ENCODE measurements at places on chromosomes 2 and 18.

DNA sequence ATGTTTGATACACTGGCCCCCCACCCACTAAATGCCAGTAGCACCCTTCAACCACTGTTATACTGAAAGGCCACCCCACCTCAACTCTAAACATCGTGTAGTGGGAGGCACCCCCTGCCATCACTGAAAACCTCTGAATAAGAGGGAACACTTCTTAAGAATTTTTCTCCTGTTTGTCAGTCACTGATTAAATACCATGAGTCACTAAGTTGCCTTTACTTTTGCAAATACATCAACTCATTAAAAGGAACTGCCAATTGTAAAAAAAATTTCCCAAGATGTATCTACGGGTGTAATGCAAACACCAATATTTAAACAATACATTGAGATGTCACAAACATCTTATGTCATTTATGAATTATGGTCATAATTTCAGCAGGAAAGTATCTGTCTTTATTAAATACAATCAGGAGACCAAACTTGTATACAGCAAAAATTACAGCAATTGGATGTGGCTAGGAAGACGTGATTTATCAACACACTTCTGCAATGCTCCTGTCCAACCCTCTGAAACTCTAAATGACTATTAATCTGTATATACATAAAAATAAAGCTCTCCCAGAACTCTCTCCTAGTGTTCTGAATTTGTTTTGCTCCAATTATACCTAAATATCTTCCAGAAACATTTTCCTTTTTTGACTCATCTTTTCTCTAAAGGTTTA is 144.1 kb upstream of the STK17B start:
- no peak for DNase-seq

GRCh38 chr2:23850564-23851256 is 76.2 kb downstream of the ATAD2B start:
- no peak for DNase-seq

- DNase-seq = no peak
These were observed 1.3 kb downstream of the ARHGEF4 start for GRCh38 chr2:130837811-130838565.

DNA sequence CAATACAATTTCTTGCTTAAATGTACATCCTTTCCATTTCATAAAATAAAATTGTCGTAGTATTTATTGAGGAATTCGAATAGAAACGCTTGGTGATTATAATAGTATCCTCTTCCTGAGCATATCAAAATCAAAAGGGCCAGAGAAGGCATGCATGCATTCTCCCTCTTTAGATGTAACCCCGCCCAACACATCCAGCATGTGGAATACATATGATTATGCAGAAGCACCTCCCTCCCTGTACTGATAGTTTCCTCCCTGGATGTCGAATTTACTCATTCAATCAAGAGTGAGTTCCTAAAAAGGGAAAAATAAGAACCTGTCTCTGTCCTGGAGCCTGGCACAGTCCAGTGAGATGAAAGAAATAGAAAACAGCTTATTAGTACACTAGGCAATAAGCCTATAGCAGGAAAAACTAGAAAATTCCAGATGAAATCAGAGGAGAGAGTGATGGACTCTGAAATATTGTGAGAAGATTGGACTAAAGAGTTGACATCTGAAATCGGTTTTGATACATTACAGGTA is 262.9 kb downstream of the RDH14 start:
- no peak for DNase-seq

DNA sequence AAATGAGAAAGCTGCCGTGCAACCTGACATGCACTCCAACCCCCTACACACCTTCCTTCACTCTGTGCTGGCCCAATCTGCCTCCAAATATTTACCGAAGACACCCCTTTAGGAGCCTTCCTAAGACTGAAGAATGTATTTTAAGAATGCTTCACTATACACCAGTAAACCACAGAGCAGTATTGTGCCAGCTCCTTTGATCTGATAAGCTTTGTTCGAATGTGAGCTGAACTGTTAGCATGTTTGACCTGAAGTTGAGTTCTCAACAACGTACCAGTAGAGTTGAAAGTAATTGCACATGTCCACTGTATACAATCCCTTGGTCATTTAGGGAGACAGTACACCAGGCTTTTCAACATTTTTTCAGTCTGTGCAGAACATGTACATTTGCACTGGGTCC is 259.2 kb downstream of the TGIF1 start:
- DNase-seq = no peak

GRCh38 chr2:165891943-165892342 is 61.6 kb downstream of the TTC21B start:
- DNase-seq = no peak

- no peak for DNase-seq
These were observed 14.4 kb downstream of the NGEF start for GRCh38 chr2:232998666-232998985.

GRCh38 chr18:68438983-68439382 is 275.9 kb downstream of the TMX3 start:
- no peak for DNase-seq

DNA sequence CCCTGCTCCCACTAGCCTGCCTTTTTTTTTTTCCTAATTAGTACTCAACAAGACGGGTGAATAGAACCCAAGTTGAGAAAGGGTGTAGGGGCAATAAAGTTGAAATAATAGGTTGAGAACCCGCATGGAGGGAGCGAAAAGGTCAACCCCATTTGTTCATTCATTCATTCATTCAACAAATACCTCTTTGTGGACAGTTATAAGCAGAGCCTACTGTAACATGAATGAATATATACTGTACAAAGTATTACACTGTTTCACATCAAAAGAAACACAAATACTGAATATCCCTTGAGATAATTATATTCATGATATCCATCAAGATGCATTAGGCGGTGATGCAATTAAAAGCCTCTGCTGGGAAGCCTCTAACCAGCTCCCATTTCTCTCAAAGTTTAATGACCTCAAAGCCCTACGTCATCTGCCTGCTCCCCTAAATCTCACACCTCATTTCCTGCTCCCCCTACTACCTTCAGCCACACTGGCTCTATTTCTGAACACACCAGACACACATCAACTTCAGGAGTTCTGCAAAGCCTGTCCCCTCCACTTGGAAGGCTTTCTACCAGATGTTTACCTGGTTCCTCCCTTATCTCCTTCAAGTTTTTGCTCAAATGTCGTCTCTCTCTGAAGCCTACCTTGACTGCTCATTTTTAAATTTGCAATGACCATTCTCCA is 1.4 kb upstream of the NBAS start:
- DNase-seq = no peak

DNA sequence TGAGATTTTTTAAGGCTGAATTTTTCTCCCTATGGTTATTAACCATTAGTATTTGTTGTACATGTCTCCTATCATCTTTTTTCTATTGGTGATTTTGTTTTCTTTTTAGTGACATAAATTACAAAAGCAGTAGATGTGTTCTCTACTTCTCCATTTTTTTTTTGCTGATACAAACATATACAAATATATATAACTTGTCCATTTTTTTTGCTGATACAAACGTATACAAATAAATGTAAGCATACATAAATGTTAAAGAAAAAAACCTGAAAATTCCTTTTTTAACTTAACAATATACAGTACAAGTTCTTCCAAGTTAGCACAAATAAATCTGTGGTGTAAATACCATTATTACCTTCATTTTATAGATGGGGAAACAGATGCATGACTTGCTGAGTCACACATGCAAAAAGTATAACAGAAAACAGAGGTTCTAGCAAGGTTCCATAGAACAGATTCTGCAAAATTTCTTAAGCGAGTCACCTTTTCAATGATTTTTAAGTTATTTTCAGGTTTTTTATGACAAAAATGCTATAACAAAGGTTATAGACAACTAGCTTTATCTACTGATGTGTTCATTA is 2.1 kb downstream of the MSGN1 start:
- DNase-seq = no peak

GRCh38 chr18:58525517-58525916 is 103.4 kb downstream of the ALPK2 start:
- no peak for DNase-seq

DNA sequence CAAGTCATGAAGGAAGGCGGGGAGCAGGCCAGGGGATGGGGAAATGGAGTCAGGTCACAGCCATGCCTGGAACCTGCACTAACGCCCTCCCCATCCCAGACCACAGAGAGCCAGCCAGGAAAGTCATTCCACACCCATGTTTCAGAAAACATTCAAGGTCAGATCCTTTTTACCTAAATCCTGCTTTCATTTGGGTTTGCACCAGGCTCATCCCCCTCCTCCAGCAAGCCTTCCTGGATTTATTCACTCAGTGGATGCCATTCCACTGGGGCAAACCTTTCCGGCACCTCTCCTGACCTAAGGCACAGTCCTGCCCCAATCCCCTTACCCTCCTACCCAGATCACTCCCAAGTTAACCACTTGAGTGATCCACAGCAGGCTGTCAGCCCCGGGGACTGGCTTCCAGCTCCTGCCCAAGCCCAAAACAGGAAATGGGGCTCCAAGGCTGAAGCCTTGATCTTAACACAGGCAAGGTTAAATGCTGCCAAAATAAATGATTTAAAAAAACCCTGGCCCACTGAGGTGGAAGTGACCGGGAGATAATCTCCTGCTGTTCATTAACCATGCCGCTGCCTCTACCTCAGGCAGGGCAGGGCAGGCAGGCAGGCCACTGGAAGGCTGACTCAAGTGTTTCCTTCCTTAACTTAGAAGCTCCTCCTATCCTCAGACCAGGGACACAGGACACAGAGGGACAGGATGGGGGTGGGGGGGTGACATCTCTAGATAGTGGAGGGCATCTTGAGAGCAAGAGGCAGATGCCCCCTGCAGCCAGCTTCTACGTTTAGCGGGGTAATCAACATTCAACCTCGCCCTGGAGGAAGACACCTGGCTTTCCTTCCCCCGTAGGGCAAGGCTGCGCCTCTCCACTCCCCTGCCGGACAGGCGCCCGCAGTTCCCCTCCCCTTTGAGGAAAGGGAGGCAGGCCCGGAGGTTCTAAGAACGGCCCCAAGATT is 1.4 kb downstream of the RAB11FIP5 start:
- DNase-seq = no peak

- DNase-seq = no peak
These were observed 61.8 kb upstream of the SPOPL start for GRCh38 chr2:138439733-138440132.

DNA sequence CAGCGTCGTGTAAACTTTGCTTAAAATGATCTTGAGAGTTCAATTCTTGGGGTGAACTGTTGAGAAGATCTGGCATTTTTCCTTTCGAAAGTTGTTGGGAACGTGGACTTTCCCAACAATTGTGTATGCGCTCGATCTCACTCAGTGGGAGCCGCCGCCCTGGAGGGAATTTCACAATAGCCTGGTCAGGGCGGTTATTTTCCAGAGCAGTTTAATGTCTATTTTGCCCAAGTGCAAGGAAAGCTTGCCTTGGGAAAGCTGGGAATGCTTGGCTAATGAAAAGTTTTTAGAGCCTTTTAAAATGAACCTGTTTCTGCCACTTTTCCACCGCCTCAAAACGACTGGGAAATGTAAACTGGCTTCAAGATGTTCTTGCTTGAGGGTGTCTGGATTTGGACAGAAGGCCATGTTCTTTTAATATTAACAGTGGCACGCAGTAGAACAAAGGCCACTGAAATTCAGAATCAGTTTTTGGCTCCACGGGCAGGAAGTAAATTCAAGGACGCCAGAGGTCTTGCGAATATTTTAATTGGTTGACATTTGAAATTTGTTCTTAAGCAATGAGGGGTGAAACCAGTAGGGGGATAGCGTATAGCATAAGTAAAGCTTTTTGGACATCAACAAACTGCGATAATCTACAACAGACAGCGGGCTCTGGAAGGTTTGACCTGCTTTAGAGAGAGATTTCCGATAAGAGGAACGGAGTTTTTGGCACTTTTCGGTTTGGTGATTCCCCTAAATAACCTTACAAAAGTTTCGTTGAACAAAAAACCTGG is 1.2 kb downstream of the CFLAR start:
- DNase-seq = peak; percentile 48

- no peak for DNase-seq
These were observed 483.3 kb downstream of the BCL11A start for GRCh38 chr2:60070196-60070595.

DNA sequence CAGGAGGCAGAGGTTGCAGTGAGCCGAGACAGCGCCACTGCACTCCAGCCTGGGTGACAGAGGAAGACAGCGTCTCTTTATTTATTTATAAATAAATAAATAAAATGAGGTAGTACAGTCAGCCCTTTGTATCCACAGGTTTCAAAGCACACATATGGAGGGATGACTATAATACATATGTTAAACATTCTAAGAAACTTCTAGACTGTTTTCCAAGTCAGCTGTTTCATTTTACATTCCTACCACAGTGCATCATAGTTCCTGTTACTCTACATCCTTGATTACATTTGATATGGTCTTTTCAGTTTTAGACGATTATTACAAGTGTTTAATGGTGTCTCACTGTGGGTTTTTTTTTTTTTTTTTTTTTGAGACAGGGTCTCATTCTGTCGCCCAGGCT is 157.6 kb downstream of the ATAD2B start:
- no peak for DNase-seq

DNA sequence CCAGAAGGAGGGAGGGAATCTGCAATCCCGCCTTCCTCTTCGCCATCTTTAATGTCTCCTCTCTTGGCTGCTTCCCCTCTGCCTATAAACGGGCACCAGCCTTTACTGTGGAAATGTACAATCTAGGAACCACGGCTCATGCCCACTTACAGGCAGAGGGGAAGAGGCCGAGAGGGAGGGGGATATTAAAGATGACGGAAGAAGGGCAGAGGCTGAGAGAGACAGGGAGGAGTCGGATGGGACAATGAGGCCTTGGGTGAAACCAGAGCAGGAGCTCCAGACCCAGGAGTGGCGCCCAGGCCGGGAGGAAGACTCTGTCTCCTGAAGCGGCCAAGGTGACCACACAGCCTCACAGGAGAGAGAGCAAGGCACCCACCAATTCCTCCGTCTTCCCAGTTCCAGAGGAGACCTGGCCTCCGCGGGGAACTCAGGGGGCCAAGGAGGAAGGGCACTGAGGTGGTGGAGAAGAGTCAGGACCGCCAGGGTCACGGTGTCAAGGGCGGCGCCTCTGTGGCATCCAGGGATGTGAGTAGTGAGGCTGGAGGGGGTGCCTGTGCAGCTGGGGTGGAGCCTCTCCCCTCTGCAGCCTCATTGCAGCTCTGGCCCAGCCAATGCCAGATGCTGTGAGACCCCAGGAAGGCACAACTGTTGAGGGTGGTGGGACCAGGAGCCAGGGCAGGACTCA is 67.8 kb downstream of the CIB4 start:
- no peak for DNase-seq

- DNase-seq = no peak
These were observed 90.1 kb downstream of the TWIST2 start for GRCh38 chr2:238938003-238938400.

GRCh38 chr2:28661589-28662001 is 90.0 kb upstream of the PPP1CB start:
- peak; percentile 80 for DNase-seq

GRCh38 chr18:10526561-10526949 is 728 bp downstream of the NAPG start:
- DNase-seq = no peak

GRCh38 chr2:237551071-237551574 is 15.3 kb upstream of the PRLH start:
- DNase-seq = no peak
